Prostate gland (tissue), 2 donors: ENCODE measurements at places on chromosomes 2 and 18.

- no peak overlapping the region for H3K4me3 ChIP-seq
- no peak overlapping the region for H3K27ac ChIP-seq
- no peaks in the 10 kb centered on the region for H3K36me3 ChIP-seq
- DNase-seq = no peak
- H3K4me1 ChIP-seq = no peaks in the 10 kb centered on the region
- no peaks in the 10 kb centered on the region for H3K27me3 ChIP-seq
These were observed 33.5 kb upstream of the CRIM1 start for GRCh38 chr2:36322108-36322507.

DNA sequence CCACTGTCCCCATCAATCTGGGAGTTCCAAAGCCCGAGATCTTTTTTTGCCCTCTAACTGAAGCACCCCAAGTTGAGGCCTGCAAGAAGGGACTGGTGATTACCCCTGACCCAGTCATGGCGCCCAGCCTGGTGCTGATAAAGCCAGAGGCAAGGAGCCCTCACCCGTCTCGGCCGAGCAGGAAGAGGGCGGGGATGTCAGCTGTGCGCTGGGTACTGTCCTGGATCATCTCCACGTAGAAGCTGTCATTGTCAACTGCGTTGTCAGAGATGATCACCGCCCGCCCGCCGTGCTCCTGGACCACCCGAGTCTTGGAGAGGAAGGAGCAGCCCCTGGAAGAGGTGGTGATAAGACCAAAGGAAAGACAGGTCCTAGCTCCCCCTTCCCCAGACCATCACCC is 4.4 kb downstream of the PRADC1 start:
- DNase-seq = no peak
- H3K36me3 ChIP-seq = no peaks in the 10 kb centered on the region
- H3K4me3 ChIP-seq = no peak overlapping the region
- H3K27me3 ChIP-seq = no peaks in the 10 kb centered on the region

DNA sequence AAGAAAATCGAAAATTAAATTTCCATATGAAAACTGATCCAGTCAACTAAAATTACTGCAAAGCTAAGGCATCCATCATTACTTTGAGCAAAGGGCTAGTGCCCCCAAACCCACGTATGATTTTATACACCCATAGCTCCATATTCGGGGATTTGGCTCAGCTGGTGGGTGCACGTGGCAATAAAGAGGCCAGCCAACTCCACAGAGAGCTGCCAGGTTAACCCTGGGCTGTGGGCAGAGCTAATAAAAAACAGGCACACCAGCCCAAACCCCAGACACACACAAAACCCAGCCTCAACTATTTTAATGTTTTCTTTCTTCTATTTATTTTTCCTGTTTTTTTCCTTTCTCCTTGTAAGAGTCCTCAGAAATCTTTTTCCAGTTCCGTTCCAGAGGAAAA is 151.3 kb upstream of the SOX11 start:
- H3K36me3 ChIP-seq = no peaks in the 10 kb centered on the region
- H3K4me1 ChIP-seq = no peaks in the 10 kb centered on the region
- no peak overlapping the region for H3K4me3 ChIP-seq
- no peak for DNase-seq
- no peak overlapping the region for H3K27ac ChIP-seq

DNA sequence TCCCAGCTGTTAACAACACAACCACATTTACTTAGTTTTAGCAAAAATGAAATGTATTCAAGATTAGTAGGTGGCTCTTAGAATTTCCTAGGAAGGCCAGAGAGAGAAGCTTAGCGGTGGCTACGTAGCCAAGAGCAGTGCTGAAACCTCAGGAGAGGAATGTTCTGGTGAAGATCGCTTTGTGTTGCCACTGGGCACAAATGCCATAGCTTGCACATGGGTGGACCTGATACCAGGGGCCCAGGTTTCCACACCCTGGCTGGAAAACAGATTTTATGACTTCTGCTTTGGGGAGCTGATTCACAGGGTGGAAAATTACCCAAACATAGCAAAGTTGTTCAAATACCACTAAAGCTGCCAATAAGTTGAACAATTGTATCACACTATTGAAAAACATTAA is 43.4 kb downstream of the THUMPD2 start:
- H3K27ac ChIP-seq = no peak overlapping the region
- no peaks in the 10 kb centered on the region for H3K4me1 ChIP-seq
- no peak for DNase-seq
- peaks cover 4% of the 10 kb centered on the region for H3K36me3 ChIP-seq

- DNase-seq = no peak
- no peak overlapping the region for H3K27ac ChIP-seq
- H3K36me3 ChIP-seq = no peaks in the 10 kb centered on the region
- H3K4me3 ChIP-seq = no peak overlapping the region
- no peaks in the 10 kb centered on the region for H3K27me3 ChIP-seq
These were observed 21.9 kb downstream of the CDK15 start for GRCh38 chr2:201828220-201828619.

- no peak overlapping the region for H3K27ac ChIP-seq
- no peak for DNase-seq
- H3K27me3 ChIP-seq = no peaks in the 10 kb centered on the region
- H3K36me3 ChIP-seq = no peaks in the 10 kb centered on the region
These were observed 58.1 kb downstream of the CYP26B1 start for GRCh38 chr2:72089537-72089936.

- DNase-seq = no peak
- no peaks in the 10 kb centered on the region for H3K4me1 ChIP-seq
- H3K27ac ChIP-seq = no peak overlapping the region
- H3K4me3 ChIP-seq = no peak overlapping the region
- H3K27me3 ChIP-seq = no peaks in the 10 kb centered on the region
- no peaks in the 10 kb centered on the region for H3K36me3 ChIP-seq
These were observed 13.3 kb upstream of the CYRIA start for GRCh38 chr2:16678964-16679363.

GRCh38 chr2:18940184-18940583 is 350.8 kb upstream of the NT5C1B start:
- H3K4me3 ChIP-seq = no peak overlapping the region
- H3K4me1 ChIP-seq = no peaks in the 10 kb centered on the region
- no peaks in the 10 kb centered on the region for H3K36me3 ChIP-seq

DNA sequence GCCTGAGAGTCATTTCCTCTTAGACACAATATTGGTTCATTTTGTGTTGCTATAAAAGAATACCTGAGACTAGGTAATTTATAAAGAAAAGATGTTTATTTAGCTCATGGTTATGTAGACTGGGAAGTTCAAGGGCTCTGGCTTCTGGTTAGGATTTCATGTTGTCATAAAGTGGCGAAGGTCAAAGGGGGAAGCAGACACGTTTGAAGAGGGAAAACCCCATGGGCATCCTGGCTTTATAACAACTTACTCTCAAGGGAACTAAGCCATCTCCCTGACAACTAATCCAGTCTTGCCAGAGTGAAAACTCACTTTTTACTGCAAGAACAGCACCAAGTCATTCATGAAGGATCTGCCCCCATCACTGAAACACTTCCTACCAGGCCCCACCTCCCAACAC is 89.7 kb upstream of the RNF152 start:
- H3K4me1 ChIP-seq = no peaks in the 10 kb centered on the region
- DNase-seq = no peak
- no peak overlapping the region for H3K4me3 ChIP-seq
- no peak overlapping the region for H3K27ac ChIP-seq
- no peaks in the 10 kb centered on the region for H3K27me3 ChIP-seq

GRCh38 chr18:5288517-5288935 is 7.0 kb downstream of the ZBTB14 start:
- no peaks in the 10 kb centered on the region for H3K36me3 ChIP-seq
- DNase-seq = no peak
- H3K4me1 ChIP-seq = no peaks in the 10 kb centered on the region
- H3K27me3 ChIP-seq = no peaks in the 10 kb centered on the region
- no peak overlapping the region for H3K4me3 ChIP-seq

DNA sequence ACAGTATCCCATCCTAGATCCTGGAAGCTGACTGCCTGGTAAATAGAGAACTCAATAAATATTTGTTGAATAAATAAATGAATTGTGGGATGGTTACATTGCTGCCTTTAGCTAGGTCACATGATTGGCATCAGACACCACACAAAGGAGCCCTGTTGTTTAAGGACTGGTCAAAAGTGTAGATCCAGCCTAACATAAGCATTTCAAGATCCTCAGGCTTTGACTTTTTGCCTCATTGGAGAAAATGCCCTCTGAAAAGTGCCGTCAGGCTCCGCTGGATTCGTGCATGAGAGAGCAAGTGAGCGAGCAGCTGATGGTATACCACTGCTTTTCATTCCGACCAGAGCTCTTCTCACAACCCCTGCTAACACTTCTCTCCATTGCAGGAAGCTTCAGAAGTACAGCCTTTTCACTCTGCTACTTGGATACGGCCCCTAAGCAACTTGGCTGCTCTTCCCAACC is 1.3 kb upstream of the ZNF24 start:
- no peaks in the 10 kb centered on the region for H3K36me3 ChIP-seq
- H3K4me3 ChIP-seq = no peak overlapping the region
- no peaks in the 10 kb centered on the region for H3K27me3 ChIP-seq
- DNase-seq = peak; percentile 69
- H3K4me1 ChIP-seq = no peaks in the 10 kb centered on the region

DNA sequence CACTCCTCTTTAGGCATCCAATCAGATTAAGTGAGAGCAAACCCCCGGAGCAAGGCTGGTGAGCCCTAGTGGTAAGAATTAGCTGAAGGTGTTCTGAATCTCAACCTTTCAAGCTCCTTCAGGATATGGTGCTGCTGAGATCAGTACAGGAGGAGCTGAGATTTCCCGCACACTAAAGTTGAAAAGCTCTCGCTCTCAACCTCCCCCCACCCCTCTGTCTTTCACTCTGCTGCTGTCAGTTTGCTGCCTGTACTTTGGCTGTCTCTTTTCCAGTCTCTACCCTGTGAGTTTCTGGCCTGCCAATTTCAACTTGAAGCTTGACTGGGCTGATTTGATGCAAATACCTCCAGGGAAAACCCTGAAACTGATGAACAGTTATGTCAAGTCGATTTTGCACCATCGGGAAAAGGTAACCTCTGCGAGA is 15.7 kb downstream of the ZEB2 start:
- DNase-seq = no peak
- no peaks in the 10 kb centered on the region for H3K4me1 ChIP-seq
- H3K36me3 ChIP-seq = no peaks in the 10 kb centered on the region
- H3K27ac ChIP-seq = no peak overlapping the region
- H3K27me3 ChIP-seq = no peaks in the 10 kb centered on the region
- no peak overlapping the region for H3K4me3 ChIP-seq

DNA sequence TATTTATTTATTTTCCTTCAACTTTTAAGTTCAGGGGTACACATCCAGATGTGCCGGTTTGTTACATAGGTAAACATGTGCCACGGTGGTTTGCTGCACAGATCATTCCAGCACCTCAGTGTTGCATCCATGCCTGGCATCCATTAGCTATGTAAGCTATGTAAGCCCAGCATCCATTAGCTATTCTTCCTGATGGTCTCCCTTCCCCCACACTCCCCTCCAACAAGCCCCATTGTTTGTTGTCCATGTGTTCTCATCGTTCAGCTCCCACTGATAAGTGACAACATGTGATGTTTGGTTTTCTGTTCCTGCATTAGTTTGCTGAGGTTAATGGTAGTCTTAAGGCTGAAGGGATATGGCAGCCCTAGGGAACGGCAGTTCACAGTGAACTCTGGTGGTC is 203.4 kb downstream of the CTNNA2 start:
- no peaks in the 10 kb centered on the region for H3K4me1 ChIP-seq
- H3K36me3 ChIP-seq = no peaks in the 10 kb centered on the region
- no peaks in the 10 kb centered on the region for H3K27me3 ChIP-seq
- no peak overlapping the region for H3K27ac ChIP-seq
- DNase-seq = no peak

DNA sequence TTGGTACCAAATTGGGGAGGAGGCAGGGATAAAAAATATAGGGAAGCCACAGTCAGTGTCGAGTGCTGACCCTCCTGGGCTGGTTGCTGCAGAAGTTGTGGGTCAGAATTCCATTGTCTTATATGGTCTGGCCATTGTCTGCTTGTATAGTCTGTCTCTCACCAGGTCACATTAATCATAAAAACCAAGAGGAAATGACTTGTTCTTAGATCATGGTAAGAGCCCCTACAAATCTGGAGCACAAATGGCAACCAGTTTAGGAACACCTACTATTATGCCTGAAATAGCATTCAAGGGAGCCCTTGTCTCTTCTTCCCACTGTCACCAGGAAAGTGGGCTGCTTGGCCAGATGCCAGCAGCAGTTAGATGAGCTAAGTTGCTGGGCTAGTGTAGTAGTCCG is 119.7 kb upstream of the RMP24 start:
- H3K27me3 ChIP-seq = no peaks in the 10 kb centered on the region
- no peaks in the 10 kb centered on the region for H3K36me3 ChIP-seq
- DNase-seq = no peak
- H3K4me3 ChIP-seq = no peak overlapping the region
- no peaks in the 10 kb centered on the region for H3K4me1 ChIP-seq

DNA sequence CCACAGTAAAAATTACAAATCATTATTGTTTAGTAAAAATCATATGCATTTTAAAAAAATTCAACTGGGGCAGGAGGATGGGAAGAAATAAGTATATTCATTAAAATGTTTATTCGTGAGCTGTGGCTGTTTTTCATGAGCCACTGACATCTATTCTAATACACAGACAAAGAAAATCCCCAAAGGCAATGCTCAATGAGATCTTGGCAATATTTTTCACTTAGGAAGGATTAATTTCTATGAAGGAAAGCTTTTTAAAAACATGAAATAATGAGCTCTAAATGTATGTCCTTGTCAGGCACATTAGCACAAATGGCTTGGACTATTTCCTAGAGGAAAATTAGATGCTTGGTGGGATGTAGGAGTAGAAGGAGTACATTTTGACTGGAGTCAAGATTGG is 262.0 kb upstream of the MMADHC start:
- DNase-seq = no peak
- H3K27me3 ChIP-seq = no peaks in the 10 kb centered on the region
- no peak overlapping the region for H3K4me3 ChIP-seq
- no peaks in the 10 kb centered on the region for H3K4me1 ChIP-seq
- no peaks in the 10 kb centered on the region for H3K36me3 ChIP-seq
- no peak overlapping the region for H3K27ac ChIP-seq

- no peaks in the 10 kb centered on the region for H3K27me3 ChIP-seq
- no peak for DNase-seq
- H3K36me3 ChIP-seq = no peaks in the 10 kb centered on the region
- no peak overlapping the region for H3K27ac ChIP-seq
These were observed 43.1 kb upstream of the TEX51 start for GRCh38 chr2:126855606-126856005.

GRCh38 chr2:160242893-160243564 is 43.0 kb upstream of the ITGB6 start:
- DNase-seq = no peak
- no peaks in the 10 kb centered on the region for H3K27me3 ChIP-seq
- no peak overlapping the region for H3K4me3 ChIP-seq

GRCh38 chr2:26503231-26503880 is 25.4 kb upstream of the OTOF start:
- no peak overlapping the region for H3K27ac ChIP-seq
- peak overlapping the region; percentile 30 for H3K4me3 ChIP-seq
- H3K27me3 ChIP-seq = no peaks in the 10 kb centered on the region
- no peaks in the 10 kb centered on the region for H3K36me3 ChIP-seq
- peak; percentile 40 for DNase-seq
